T follicular helper cell (primary cell): ENCODE measurements at places on chromosomes 7 and 10.

GRCh38 chr7:42522227-42522991, 285.4 kb upstream of the GLI3 start:
- DNase-seq: no peak

GRCh38 chr7:137703291-137704010, 143.3 kb downstream of the DGKI start:
- DNase-seq: no peak

GRCh38 chr7:48087349-48087748, 1.7 kb upstream of the UPP1 start:
- no peak for DNase-seq

- no peak for DNase-seq
Measured at GRCh38 chr7:31488562-31489203, 25.2 kb upstream of the ITPRID1 start.

DNA sequence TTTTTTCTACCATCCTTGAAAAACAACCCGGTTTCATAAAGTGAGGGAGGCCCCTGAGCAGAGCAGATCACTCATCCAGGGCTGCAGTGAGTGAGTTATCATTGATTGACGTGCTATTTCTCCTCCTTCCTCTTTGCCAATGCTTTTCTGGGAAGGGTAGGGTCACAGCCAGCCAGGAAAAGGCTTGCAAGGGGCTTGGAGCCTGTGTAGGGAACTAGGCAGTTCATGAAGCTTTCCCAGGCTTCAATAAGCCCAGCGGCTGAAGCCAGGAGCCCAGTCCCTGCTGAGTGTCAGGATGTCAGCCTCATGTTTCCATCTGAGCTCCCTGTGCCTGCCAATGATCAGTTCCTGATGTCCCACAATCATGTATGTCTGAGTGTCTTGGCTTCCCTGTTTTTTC, 584.7 kb downstream of the GALNT17 start:
- DNase-seq: no peak

GRCh38 chr10:101380353-101381017, 26.5 kb downstream of the BTRC start:
- DNase-seq: no peak

- no peak for DNase-seq
Measured at GRCh38 chr7:31002256-31002655, 38.5 kb downstream of the GHRHR start.

DNA sequence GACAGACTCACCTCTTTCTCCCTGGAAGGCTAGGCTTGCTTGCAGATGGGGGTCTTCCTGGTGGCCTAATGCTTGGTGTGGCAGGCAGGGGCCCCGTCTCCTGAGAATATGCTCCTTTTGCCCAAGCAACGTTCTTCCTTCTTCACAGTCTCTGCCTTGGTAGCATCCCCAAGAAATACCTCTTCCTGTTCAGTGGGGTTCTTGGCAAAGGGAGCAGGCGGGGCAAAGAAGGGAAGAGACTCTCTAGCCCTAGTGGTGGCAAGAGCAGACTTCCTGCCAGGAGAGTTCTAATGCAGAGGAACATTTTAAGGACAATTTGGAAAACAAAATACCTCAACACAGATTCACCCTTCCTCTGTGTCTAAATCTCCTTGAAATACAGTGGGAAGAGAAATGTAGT, at the start of gene CLEC5A:
TSS of gene CLEC5A (minus strand) at position 179 of the 400 bp plus-strand sequence. CDS start 682 bp downstream, outside the sequence.
- DNase-seq: no peak

DNA sequence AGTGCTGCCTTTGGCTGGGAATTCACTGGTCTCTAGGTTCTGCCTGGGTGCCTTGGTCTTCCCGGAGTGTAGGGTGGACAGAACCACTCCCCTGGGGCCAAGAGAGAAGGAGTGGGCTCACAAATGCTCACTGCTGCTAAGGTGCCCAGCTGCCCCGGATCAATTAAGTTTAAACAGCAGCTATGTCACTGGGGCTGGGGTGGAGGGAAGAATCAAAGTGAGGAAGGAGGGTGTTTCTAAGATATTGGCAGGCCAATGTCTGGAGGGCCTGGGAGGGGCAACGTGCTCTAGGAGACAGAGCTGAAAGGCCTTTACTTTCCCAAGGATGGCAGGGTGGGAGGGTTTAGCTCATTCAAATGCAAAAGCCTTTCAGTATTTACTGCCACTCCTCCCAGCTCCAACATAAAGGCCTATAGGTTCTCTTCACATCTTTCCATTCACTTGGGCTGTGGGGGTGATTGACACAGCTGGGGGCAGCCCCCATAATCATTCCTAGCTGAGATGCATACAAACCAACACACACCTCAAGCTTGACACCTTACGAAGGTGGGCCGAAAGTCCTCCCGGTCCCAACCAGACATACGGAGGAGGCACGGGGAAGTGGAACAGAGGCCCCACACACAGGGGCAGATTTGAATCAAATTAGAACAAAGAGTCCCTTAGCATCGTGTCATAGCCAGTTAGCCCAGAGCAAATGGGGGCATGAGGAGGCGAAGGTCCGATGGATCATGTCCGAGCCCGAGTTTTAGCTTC, 108.0 kb upstream of the EFCAB10 start:
- DNase-seq: no peak

DNA sequence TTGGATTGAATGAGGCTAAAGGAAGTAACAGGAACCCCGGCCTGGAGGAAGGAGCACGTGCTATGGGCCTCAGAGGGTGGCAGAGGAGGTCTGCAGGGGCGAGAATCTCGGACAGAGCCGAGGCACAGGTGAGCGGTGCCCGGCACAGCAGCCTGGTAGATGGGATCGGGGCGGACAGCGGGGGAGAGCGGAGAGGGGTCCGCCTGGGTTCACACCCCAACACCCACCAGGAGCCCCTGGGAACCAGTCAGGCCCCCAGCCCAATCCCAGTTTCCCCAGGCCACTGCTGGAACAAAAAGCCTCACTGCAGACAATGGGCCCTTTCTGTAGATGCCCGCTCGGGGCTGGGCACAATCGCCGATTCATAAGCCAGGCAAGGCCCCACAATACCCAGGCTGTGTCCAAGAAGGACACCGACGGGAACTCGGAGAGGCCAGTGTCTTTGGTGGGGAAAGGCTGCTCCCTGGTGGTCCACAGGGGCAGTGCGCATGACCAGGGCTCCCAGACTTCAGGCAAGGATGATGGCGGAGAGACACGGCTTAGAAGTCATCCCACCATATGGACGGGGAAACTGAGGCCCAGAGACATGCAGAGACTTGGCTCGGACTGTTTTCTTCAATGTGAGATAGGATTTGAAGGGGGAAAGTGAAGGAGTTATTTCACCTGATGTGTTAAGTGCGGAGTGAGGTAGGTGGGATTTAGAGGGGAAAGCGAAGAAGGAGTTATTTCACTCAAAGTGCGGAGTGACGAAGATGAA, 106.9 kb upstream of the GPR26 start:
- DNase-seq: peak; percentile 43

GRCh38 chr7:17937506-17938120, 2.7 kb downstream of the SNX13 start:
- DNase-seq: no peak

- DNase-seq: no peak
Measured at GRCh38 chr7:8765374-8765773, 332.0 kb downstream of the NXPH1 start.

DNA sequence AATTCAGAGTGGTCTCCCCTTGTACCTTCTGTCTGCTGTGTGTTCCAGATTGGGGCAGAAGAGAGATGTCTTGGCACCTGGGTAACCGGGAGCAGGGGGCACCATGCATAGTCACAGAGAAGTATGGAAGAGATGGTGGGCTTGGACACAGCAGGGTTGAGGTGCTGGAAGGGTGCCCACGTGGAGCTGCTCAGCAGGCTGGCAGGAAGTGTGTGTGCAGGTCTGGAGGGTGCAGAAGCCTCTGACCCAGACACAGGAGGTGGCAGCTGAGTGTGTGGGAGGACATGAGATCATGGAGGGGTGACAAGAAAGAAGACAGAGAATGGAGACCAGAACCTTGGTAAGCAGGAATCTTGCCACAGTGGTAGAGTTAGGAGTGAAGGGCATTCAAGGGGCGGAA, 42.3 kb upstream of the DUSP5 start:
- no peak for DNase-seq

DNA sequence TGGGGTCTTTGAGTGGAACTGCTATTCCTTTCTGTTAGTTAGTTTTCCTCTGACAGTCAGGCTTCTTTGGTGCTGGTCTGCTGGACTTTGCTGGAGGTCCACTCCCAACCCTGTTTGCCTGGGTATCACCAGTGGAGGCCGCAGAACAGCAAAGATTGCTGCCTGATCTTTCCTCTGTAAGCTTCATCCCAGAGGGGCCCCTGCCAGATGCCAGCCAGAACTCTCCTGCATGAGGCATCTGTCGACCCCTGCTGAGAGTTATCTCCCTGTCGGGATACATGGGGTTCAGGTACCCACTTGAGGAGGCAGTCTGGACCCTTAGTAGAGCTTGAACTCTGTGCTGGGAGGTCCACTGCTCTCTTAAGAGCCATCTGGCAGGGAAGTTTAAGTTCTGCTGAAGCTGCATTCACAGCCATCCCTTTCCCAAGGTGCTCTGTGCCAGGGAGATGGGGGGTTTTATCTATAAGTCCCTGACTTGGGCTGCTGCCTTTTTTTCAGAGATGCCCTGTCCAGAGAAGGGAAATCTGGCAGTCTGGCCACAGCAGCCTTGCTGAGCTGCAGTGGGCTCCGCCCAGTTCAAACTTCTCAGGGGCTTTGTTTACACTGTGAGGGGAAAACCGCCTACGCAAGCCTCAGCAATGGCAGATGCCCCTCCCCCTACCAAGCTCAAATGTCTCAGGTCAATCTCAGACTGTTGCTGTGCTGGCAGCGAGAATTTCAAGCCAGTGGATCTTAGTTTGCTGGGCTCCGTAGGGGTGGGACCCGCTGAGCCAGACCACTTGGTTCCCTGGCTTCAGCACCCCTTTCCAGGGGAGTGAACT, 89.7 kb upstream of the CDK6 start:
- DNase-seq: no peak

DNA sequence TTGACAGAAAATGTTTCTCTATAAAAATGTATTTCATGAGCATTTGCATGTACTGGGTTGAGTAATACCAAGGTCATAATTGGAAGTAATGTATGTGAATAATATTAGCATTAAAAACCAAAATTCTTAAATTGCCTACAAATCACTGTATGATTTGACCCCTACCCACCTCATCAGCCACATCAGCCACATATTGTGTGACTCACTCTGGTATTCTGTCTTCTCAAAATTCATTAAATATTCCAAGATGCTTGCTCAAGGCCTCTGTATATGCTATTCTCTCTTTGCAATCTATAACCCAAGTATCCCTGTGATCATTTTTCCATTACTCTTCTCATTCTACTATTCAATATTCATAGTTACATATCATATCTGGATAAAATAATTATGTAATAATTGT, 21.4 kb downstream of the POT1 start:
- DNase-seq: no peak

DNA sequence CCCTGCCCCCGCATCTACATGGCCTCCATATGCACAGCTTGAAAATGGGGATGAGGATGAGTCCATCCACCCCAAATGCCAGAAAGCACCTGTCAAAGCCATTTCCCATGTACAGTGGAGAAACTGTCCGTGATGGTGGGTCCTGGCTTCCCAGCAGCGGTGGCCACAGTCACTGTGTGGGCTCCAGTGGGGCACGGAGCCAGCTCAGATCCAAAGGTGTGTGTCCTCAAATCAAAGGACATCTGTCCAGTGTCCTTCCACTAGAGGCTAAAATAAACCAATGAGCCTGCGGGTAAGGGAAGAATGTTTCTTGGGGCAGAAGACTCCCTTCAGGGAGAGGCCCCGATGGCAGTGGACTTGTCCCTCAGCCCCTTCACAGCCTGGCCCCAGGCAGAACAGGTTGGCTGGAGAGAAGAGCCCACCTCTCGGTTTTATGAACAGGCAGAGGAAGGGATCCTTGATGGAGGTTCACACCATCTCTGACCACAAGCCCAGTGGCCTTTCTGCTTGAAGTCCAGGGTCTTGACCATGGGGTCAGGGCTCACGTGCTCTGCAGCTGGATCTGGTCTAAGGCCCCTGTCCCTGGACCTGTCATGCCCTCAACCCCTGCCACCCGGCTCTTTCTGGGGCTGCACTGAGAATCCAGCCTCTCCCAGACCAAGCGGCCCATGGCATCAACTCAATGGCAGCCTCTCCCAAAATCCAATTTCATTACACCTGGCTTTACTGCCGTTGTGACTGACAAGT, 106.9 kb downstream of the TCERG1L start:
- no peak for DNase-seq

DNA sequence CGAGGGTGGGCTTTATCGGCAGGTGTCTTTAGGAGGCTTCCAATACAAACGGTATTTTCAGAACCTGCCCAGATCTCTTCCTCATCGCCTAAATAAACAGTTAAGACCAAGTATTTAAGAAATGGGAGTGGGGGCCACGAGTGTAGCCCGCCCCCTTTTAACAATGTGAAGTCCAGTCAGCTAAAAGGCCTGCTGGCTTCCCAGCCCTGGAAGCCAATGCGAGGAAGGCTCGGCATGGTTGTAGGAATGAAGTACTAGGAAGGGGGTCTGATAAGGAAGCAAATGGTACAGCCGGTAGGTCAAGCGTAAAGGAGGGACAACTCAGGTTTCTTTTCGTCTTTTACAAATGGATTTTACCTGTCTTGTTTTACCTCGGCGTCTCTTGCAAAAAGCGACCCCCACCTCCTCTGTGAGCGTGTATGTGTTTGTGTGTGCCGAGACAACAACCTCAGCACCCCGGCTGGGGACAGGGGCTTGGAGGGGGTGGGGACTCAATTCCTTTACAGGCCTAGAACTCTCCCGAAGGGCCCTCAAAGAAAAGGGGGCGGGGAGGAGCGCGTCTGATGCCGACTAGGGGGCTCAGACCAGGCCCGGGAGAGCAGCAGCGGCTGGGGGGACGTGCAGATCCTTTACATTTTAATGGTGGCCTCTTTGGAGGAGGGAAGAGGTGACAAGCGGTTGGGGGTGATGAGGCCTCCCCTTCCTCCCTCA, 147.6 kb downstream of the GPR85 start:
- peak; percentile 4 for DNase-seq

DNA sequence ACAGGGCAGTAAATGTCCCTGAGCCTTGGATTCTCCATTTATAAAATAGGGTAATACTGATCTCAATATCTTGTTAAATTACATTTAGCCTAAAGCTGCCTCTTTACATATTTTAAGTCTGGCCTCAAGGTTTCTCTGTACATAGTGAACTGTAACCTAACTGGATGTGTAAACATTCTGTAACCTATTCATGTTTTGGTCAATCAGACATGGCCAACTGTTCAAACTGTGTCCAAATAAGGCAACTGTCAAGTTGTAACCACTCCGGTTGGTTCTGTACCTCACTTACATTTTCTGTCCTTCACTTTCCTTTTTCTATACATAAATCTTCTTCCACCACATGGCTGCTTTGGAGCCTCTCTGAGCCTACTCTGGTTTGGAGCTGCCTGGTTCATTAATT, 107.1 kb upstream of the ITGB1 start:
- DNase-seq: no peak

- no peak for DNase-seq
Measured at GRCh38 chr7:96314402-96315124, 7.3 kb downstream of the SLC25A13 start.
